IMR-90 (cell line): ENCODE measurements at places on chromosomes 5 and 9.
A peak's percentile ranks its signal among the peaks of the same experiment; 100 is the strongest.

DNA sequence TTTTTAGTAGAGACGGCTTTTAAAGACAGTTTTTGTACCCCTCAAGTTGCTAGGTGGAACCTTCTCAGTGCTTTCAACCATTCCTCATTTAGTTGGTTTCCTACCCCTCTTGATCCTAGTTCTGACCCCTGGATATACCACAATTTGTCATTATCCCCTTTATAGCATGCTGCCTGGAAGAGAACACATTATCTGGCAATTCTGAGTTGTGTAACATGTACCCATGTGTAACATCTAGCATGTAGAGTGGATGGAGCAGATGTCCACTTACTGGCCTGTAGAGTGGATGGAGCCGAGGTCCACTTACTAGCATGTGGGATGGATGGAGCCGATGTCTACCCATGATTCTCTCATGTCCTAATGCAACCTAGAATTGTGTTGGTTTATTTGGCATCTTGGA is 7.5 kb downstream of the SLC36A1 start:
- DNase-seq, result no peak

DNA sequence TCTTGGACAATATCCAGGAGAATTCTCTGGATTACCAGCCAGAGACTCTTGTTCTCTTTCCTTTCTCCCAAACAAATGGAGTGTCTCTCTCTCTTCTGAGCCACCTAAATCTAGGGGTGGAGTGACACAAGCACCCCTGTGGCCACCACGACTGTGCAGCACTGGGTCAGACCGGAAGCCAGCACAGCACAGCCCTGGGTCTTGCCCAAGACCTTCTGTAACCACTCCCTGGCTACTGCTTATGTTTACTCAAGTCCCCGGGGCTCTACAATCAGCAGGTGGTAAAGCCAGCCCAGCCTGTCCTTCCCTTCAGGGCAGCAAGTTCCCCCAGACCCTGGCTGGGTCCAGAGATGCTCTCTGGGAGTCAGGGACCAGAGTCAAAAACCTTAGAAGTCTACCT is 110.0 kb upstream of the TUT7 start:
- DNase-seq, result no peak

- DNase-seq, result no peak
Measured at GRCh38 chr9:126955811-126956210, 41.2 kb downstream of the RALGPS1 start.

GRCh38 chr9:110029429-110029955 is 178.5 kb downstream of the C9orf152 start:
- peak; percentile 85 for DNase-seq

DNA sequence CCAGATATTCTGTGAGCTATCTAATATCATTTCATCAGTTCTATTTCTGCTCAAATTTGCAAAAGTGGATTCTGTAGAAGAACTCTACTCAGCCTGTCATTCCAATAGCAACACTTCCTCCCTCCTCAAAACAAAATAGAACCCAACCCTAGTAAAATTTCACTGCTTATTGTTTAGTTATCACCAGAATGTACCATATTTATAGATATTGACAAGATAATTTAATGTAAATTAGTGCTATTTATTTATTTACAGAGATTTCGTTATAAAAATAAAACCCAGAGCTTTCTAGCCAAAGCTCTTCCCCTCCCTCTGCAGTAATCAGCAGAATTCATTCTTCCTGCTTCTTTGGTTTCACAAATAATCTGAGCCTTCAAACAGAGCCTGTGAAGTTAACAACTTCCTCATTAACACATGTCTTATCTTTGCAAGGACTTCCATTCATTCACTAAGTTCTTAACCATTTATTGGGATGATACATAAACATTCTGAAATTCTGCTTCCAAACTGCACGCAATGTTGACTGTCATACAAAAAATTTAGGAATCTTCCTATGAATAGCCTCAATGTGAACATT is 73.7 kb upstream of the PJA2 start:
- no peak for DNase-seq

DNA sequence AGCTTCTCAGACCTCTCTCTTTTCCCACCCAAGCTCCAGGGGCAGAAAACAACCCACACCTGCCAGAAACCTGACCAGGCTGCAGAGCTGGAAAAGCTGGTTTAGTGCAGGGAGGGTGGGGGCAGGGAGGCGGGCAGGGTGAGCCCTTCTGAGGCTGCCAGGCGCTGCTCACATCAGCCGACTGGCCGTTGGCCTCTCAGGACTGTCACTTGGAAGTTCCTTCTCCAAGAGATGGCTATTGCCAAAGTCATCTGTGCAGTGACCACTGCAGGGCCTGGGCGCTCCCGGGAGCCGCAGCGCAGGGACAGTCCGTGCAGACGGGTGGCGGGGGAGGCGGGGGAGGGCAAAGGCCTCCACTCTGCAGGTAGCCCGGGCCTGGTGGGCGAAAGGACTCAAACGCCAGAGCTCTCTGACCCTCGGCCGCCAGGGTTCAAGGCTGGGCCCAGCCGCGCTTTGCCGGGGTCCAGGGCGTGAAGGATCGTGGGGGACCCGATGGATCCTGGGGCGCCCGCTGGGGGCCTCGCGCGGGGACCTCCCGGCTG is 205.0 kb upstream of the IER5L start:
- DNase-seq, result no peak

DNA sequence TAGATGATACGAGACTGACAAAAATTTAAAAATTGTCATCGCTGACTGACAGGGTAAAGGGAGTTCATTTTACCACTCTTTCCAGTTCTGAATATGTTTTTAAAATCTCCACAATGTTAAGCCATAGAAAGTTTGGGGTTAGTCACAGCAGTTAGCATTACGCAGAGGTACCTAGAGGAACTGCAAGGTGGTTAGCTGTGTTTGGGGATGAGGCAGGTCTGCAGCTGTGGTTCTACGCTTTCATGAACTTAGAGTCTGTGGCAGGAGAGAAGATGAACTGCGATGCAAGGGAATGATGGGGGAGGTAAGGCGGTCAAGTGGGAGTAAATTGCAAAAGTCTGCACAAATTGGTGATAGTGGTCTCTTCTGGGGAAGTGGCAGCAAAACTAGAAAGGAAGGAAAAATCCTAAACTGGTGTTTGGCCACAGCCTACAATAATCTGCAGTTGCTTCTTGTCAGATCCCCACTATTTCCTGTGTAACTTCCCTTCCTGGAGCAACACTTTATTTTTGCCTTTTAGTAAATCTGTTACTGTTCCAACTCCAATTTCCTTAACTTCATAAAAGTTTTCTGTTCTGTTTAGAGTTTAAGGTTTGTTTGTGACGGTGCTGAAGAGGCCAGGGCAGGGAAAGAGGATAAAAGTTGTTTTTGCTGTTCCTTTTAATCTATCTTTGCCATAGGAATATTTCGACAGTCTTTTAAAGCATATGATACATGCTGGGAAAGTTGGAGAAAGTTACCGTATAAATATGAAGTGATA is 38.6 kb upstream of the SNX2 start:
- no peak for DNase-seq

GRCh38 chr9:27801545-27801944 is 228.3 kb upstream of the C9orf72 start:
- no peak for DNase-seq

GRCh38 chr5:56534102-56534829 is 281.1 kb upstream of the MAP3K1 start:
- no peak for DNase-seq

GRCh38 chr5:65674749-65675148 is 47.2 kb downstream of the SGTB start:
- DNase-seq, result peak; percentile 63

GRCh38 chr5:5481206-5481605 is 58.7 kb downstream of the ICE1 start:
- DNase-seq, result no peak

DNA sequence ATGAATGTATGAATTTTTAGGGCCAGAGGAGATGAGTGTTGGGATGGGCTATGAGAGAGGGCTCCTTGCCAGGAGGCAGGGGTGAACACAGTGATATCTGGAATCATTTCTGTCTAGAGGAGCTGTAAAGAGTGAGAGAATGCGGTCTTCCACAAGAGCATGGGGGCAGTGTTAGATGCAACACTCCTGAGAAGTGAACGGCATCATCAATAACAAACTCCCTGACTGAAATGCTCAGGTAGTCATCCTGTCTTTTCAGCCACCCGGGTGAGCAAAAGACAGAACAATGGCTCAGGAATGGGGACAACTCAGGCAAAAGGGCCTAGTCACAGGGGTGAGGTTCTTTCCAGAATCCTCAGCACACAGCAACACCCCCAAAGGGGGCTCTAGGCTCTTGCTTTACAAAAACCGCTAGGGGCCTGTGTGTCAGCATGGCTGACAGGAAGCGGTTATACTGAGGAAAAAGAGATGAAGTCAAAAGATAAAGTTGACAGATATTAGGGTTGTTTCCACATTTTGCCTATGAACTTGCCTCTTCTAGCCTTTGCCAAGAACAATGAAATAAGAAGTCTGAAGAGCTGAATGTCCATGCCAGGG is 104.6 kb upstream of the LRRTM2 start:
- DNase-seq, result no peak

GRCh38 chr9:36813154-36813553 is 220.9 kb downstream of the PAX5 start:
- DNase-seq, result no peak

- peak; percentile 78 for DNase-seq
Measured at GRCh38 chr5:68252673-68253623, 37.4 kb downstream of the PIK3R1 start.

GRCh38 chr9:98660541-98660940 is 48.2 kb downstream of the GABBR2 start:
- DNase-seq, result no peak

GRCh38 chr5:63011158-63011557 is 432.5 kb downstream of the LRRC70 start:
- DNase-seq, result no peak

DNA sequence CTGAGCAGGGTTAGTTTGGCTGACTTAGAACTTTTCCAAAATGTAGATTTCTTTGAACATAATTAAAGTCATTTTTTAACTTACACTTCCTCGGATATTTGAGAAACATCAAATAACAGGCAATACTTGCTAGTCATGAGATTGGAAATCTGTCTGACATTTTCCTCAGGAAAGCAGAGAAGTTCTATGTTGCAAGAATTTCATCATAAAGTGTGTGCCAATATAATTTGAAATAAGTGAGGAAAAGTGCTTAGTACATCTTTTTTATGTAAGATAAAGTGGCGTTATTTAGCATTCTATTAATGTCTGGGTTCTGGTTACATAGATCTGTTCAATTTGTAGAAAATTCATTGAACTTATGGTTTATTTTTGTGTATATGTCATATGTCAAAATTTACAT is 48.7 kb upstream of the C5orf47 start:
- DNase-seq, result no peak

- DNase-seq, result no peak
Measured at GRCh38 chr5:2184563-2185540, 302.1 kb upstream of the IRX4 start.

GRCh38 chr5:140327589-140327988 is 18.8 kb downstream of the HBEGF start:
- DNase-seq, result peak; percentile 53

DNA sequence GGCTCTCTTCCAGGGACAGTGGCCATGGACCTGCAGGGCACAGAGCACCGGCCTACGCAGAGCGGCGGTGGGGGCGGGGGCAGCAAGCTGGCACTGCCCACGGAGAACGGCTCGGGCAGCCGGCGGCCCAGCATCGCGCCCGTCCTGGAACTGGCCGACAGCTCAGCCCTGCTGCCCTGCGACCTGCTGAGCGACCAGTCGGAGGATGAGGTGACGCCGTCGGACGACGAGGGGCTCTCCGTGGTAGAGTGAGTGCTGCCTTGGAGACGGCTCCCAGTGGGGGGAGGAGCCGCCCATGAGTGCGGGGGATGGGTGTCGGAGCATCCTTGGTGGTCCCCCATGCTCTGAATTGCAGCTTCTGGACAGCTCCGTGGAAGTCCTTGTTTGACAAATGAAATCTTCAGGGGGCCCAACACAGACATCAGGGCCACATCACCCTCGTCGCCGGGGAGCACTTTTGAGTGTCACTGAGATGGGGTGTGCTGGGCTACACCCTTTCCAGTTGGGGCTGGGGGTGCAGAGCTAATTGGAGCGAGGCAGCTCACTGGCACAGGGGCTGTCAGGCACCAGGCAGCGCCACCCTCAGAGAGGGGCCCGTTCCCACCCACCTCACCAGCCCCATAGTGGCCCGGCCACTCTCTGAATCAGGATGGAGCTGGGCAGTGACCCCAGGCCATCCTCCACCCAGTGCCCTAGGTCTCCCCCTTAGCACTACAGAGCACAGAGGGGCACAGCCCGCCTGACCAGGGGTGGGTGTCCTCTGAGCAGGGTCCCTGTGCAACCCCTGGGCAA is 70.9 kb downstream of the KCNT1 start:
- no peak for DNase-seq

- DNase-seq, result peak; percentile 66
Measured at GRCh38 chr9:124218438-124218982, 39.2 kb upstream of the NEK6 start.

GRCh38 chr5:14684757-14685156 is 20.2 kb downstream of the OTULIN start:
- no peak for DNase-seq

GRCh38 chr5:74281166-74281565 is 359.4 kb downstream of the ENC1 start:
- no peak for DNase-seq

- DNase-seq, result no peak
Measured at GRCh38 chr5:169635936-169636335, 1.1 kb upstream of the DOCK2 start.

GRCh38 chr5:36719282-36719681 is 112.9 kb downstream of the SLC1A3 start:
- DNase-seq, result no peak

- peak; percentile 8 for DNase-seq
Measured at GRCh38 chr9:126326228-126327005, at the start of gene MVB12B. TSS of gene MVB12B (plus strand) at chr9:126326829. CDS start at chr9:126326930, 101 bp downstream.

DNA sequence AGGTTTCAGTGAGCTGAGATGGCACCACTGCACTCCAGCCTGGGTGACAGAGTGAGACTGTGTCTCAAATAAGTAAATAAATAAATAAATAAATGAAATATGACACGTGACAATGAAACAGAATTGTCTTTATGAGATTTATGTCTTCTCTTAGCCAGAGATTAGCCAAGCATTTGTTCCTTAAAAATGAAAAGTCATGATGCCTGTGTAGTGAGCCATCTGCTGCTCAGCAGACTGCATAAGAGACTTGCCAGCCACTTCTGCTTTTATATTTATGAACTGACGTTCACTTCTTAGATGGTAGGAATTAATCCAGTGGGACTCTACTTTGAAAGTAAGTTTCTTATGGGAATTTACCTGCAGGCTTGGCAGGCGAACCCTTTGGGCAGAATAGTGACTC is 227.4 kb downstream of the NR3C1 start:
- DNase-seq, result peak; percentile 26
